ENCODE measurements at places on chromosomes 7 and 10. TPM values are rescaled to one million over a fixed set of nuclear protein-coding genes. Genes with fewer than 3 reads are reported as not detected.

SPDYE5 gene
- not detected for total RNA-seq

UCN3 gene
- not detected for total RNA-seq

TAF6 gene
- 52.7 TPM for total RNA-seq

PTPN20 gene
- total RNA-seq, result 2.1 TPM

GDF2 gene
- total RNA-seq, result not detected

CTAGE4 gene
- total RNA-seq, result not detected

PTF1A gene
- not detected for total RNA-seq

CALD1 gene
- total RNA-seq, result 5.9 TPM

ATG9B gene
- 14.9 TPM for total RNA-seq
